ENCODE measurements at places on chromosomes 1 and 21.
A peak's percentile ranks its signal among the peaks of the same experiment; 100 is the strongest.

DNA sequence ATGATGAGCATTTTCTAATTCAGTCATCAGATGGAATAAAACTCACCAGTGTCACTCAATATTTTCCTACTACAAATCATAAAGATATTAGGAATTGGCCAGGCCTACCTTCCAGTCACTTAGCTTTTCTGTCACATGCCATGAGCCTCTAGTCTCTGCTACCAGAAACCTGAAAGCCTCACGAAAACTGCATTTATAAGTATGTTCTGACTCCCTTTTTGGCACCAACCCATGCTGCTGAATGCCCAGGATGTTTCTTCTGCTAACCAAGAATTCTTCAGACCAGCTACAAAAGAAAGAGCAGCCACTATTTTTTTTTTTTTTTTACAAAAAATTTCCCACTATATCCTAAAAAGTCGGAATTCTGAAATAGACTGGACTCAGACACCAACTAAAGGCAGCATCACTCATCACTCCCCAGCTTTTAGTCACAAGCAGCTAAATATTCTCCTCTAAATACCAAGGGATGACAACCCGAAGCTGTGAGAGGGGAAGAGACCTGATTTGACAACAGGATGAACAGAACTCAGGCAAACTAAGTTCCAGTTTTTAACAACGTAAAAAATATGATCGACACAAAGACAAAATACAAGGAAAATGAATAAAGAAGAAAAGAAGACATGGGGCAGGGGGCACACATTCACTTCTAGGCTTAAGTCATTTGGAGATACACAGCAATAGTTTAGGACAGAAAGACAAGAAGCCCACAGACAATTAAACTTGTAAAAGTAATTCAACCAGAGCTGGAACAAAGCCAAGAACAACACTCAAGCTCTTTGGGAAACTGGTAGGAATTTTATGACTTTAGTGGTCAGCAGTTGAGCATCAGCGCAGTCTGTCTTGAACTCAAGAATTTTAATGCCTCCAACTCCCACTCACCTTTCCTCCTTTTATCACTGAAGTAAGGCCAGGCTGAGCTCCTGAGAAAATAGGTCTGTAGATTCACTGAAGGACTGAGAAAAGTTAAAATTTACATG is 1.7 kb downstream of the DCAF8 start:
- no peak for DNase-seq

DNA sequence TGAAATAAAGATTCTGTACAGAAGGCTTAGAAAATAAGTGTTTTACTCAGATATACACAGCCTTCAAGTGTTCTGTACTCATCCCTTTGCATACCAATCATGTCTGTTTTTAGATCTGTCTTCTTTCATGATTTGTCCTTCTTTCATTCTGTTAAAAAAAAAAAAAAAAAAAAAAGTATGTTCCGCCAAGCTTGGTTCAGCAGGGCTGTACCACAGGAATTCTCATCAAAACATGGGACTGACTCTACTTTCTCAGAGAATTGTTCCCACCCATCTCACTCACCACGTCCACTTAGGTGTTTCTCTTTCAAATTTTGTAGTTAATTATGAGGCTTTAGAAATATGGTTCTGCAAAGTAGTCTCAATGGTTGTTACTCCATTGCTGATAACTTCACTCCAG is 119.0 kb downstream of the AK5 start:
- DNase-seq, result no peak

- no peak for DNase-seq
These were observed 11.6 kb downstream of the REG4 start for GRCh38 chr1:119799599-119800177.

GRCh38 chr1:170156594-170156993 is 10.8 kb downstream of the NTMT2 start:
- no peak for DNase-seq

- no peak for DNase-seq
These were observed 66.5 kb upstream of the IGSF21 start for GRCh38 chr1:18041102-18041501.

DNA sequence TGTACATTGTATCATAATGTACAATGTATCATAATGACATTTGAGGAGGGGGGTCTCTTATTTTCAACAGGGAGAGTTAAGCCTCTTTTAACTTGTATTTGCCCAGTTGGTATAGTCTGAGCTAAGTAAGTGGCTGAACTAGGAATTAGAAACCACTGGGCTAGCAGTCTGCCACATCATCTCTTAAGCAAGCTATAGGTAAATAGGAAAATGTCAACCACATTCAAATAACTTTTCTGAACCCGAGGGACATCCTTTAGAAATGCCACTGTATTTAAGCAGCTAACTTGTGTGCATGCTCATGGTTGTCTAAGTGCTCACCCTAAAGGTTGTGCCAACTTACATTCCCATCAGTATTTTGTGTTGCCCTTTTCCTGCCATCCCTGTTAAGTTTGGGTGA is 35.5 kb upstream of the ASB17 start:
- no peak for DNase-seq

GRCh38 chr1:43975249-43975961 is 645 bp downstream of the ATP6V0B start:
- DNase-seq, result no peak

DNA sequence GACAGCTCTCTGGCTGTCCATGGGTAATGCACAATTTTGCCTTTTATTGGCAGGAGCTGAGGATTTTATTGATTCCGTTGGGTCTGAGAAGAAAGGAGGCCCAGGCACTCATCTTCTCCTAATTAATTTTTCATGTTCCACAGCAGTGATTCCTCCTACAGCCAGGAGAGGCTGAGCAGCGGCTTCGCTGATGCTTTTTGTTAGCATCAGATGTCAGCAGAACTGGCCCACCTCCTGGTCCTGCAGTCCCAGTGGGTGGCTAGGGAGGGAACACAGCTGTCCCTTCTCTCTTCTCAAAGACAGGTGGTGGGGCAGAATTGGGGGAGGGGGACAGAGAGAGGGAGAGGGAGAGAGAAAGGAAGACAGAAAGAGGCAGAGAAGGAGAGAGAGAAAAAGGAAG is 5.7 kb downstream of the MT1HL1 start:
- DNase-seq, result no peak

- no peak for DNase-seq
These were observed 51.4 kb downstream of the PDE9A start for GRCh38 chr21:42704861-42705260.

GRCh38 chr1:9691691-9692090 is 40.2 kb downstream of the PIK3CD start:
- no peak for DNase-seq

DNA sequence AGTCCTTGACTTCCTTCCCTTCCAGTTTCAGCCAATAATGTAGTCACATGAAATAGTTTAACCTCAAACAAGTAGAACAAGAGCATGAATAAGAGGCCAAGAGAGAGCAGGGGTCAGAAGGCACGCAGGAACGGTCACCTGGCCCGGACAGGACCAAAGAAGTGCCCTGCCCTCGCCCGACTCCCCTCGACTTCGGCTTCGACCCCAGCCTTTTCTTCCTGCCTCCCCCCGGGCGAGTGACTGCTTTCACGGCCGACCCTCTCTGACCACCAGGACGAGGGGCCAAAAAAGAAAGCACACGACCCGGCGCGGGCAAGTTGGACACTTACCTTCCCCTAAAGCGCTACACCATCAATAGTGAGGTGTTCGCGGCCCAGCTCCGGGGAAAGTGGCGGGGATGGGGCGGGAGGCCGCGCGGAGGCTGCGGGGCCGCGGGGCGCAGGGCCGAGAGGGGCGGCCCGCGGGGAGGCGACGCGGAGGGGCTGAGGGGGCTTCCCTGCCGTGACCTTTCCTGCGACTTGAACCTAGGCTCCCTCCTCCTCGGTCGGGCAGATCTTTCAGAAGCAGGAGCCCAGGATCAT is 519 bp downstream of the RERE start:
- peak; percentile 47 for DNase-seq

DNA sequence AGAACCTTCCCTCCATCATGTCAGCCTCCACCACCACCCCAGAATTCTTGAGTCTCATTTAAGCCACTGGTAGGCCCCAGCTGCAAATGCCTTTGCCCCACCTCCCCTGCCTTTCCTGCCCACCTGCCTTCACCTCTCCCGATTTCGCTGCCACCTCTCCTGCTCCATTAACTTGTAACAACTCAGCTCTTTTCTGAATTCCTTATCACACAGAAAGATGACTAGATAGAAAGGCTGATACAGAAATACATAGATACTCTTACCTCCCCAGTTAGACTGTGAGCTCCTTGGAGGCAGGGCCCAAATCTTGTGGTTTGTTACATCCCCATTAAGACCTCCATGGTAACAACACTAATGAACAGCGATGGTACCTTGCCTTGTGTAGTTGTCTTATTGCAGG is 69.5 kb downstream of the ATP5PO start:
- DNase-seq, result no peak

GRCh38 chr1:193552274-193552673 is 365.9 kb upstream of the B3GALT2 start:
- DNase-seq, result no peak

GRCh38 chr1:13605159-13605558 is 21.5 kb downstream of the PDPN start:
- no peak for DNase-seq

DNA sequence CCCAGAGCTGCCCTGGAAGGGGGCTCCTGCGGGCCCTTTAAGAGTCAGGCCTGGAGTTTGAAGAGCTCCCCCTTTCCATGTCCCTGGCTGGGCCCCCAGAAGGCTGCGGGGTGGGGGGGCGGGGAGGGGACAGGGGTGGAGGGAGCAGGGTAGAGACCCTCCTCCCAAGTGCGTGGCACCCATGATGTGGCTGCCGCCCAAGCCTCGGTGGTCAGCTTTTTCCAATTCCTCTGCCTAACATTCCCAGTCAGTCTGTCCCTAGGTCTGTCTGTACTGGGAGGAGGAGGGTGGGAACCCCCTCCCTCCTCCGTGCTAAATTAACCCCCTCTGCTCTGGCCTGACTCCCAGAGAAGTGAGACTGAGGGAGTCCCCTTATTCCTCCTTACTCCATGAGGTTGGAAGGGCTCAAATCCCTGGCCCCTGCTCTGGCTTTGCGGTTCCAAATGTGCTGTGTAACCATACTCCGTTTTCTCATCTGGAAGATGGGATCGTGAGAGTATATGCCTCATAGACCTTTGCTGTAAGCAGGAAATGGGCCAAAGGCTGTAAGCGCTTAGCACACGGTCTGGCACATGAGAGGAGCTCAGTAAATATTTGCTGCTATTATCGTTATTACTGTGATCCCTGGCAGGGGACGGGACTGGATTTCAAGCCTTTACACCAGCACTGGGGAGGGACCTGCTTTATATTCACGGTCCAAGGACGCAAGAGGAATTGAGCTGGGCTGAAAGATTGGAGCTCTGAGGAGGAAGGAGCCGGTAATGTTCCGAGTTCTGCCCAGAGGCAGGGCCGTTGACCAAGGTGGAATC is 658 bp upstream of the COL16A1 start:
- DNase-seq, result no peak

DNA sequence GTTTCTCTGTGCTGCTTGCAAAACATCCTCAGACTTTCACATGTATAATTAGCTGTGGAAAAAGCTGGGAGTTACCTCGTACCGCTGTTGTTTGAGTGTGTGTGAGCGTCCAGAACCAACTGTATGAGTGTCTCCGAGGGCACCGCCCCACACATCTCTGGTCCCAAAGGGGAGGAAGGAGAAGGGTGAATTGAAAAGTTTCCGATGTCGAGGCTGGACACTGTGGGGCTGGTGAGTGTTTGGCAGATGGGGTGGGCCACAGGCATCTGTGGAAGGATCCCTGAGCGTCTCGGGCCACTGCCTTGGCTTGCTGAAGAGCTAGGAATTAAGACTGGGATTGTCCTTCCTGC is 1.2 kb downstream of the ATP2B4 start:
- no peak for DNase-seq

- no peak for DNase-seq
These were observed 3.7 kb downstream of the OPRD1 start for GRCh38 chr1:28815533-28816185.

DNA sequence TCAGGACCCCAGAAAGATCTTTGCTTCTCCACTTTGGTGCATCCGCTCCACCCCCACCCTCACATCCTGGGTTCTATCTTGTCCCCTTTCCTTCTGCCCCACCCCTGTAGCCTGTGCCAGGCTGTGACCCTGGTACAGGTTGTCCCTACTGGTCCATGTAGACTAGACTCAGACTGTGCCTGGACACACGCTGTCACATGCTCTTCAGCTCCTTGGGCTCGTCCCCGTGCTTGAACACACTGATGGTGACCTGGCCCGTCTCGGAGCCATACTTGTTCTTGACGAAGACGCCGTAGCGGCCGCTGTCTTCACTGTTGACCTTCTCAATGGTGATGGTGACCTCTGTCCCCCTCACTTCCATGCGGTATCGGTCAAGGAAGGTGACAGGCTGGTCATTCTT is 54.8 kb downstream of the MYOM3 start:
- no peak for DNase-seq

- DNase-seq, result peak; percentile 48
These were observed 63.3 kb downstream of the FGGY start for GRCh38 chr1:59360170-59360569.

DNA sequence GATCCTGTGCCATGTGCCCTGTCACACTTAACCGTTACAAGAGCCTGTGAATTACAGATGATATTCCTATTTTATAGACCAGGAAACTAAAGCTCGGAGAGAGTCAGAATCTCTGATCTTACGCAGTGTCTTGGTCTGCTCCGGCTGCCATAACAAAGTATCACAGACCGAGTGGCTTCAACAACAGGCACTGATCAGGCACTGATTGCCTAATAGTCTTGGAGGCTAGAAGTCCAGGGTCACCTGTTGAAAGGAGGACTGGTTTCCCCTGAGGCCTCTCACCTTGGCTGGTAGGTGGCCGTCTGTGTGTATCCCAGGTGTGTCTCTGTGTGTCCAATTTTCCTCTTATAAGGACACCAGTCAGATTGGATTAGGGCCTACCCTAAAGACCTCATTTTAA is 31.5 kb upstream of the KCNE2 start:
- DNase-seq, result no peak

DNA sequence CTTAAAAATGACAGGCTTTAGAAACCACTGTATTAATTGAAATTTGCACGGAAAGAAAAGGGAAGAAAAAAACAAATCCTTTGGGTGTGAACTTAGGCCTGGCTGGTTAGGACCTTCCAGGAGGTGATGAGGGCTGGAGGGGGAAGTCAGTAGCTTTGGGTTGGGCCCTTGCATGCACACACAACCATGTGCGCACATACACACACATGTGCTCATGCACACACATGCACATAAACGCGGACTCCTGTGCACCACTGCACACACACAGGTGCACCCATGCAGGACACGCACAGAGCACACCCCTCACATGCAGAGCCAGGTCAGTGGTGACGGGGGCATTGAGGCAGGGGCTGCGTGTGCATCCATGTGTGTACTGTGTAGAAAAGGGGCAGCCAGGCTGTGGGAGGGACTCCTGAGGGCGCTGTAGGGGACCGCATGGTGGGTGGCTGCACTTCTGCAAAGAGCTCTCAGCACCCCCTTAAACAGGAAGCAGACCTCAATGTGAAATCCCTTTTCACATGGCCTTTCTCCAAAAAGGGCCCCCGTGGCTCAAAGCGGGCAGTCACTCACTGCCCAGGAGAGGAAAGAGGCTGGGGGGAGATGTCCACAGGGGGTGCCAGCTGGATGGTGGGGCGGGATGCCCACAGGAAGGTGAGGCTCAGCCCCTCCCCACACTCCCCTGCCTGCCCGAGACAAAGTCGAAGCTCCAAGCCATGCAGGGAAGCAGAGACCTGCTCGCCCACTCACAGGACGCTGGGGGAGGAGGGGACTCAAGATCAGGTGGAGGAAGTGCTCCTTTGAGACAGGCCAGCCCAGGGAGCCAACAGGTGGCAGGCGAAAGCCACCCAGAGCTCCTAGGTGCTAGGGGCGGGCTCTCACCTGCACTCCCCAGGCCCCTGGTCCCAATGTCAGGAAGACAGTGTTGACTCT is 95.2 kb downstream of the ITPKB start:
- no peak for DNase-seq

GRCh38 chr1:53061123-53061858 is 722 bp upstream of the PODN start:
- no peak for DNase-seq
